ENCODE measurements at places on chromosomes 12 and 14.

DNA sequence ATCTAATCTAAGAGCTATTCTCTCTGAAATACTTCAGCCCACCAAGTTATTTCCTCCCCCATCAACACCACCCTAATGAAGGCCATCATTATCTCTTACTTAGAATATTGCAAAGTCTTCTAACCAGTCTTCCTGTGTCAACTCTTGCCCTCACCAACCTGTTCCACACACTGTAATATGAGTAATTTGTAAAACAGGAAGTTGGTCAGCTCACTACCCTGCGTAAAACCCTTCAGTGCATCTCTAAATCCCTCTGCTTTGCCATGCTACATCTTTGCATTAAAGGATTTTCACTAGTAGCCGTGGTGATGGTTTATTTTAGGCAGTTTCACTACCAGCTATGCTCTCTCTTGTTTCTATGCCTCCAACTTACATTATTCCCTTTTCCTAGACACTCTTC is 70.0 kb downstream of the KIF21A start:
- peak; percentile 3 for DNase-seq

GRCh38 chr12:116346741-116347140 is 69.2 kb upstream of the MED13L start:
- DNase-seq = no peak

GRCh38 chr12:57520053-57520818 is at the start of gene DDIT3:
Gene DDIT3 (minus strand): TSS chr12:57520514. CDS start chr12:57517406, 3,108 bp downstream.
- peak; percentile 99 for DNase-seq

GRCh38 chr12:119544765-119545625 is 48.6 kb upstream of the TMEM233 start:
- peak; percentile 72 for DNase-seq

DNA sequence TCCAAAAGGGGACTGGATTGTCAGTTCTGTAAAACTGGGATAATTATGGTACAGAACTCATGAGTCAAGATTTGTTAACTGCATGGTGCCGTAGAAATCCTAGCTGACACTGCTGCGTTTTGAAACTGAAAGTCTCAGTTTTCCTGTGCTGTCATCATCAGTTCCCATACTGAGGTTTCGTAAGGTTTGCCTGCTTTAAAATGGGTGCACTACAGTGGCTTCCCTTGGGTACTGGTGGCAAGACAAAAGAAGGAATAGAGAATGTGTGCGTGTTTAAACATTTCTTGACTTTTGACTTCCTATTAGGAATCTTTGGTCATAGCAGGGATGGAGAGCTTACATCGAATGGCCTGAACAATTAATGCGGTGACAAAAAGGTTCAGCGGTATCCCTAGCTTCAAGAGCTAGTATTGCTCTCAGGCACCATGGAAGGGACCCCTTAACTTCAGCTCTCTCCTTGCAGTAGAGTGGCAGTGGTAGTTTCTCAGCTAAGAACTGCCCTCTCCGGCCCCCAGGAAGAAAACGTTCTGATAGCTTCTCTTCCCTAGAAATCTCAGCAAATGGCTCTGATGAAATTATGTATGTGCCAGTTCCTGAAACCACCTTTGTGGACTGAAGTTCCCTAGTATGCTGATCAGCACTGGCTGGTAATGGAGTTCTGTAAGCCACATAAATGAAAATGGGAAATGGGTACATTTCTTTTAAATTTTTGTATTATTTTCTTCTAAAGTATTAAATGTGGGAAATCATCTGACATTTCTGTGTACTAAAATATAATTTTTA is 28.9 kb downstream of the ANO6 start:
- no peak for DNase-seq

GRCh38 chr12:118183155-118183554 is 47.2 kb downstream of the PEBP1 start:
- no peak for DNase-seq

GRCh38 chr14:33940561-33941011 is 10.3 kb downstream of the EGLN3 start:
- DNase-seq = no peak

DNA sequence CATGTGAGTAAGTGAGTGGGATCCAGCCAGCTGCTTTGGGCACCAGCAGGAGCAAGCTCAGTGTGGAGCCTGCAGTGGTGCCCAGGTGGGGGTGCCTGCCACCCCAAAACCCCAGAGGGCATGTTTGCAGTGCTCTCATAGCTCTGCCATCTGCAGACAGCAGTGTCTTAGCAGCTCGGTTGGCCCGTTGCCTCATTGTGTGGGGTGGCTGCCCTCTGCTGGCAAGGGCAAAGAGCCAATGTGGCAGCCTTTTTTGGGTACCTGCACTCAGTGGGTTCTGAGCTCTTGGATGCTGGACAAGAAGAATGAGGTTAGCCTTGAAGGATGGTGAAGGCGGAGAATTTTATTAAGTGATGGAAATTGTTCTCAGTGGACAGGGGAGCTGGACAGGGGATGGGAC is 52.3 kb downstream of the NEUROD4 start:
- peak; percentile 95 for DNase-seq

- peak; percentile 93 for DNase-seq
These were observed 5.5 kb upstream of the GPR68 start for GRCh38 chr14:91249841-91250616.

DNA sequence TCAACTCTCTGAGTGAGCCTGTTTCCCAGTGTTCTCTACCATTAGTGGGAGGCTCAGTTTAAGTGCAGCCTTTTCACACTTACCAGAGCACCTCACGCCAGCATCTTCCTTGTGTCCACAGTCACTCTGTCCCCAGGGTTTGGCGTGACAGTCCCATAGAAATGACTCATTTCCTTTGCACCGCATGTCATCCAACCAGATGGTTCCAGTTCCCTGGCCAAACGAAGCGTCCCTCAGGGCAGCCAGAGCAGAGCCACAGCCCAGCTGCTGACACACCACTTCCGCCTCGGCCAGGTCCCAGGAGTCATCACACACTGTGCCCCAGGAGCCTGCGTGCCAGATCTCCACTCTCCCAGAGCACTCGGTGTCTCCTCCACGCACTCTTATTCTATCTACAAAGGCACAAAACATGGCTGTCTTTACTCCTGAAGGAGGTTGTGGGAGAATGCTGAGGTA is 65.4 kb downstream of the ACSM4 start:
- peak; percentile 62 for DNase-seq

- DNase-seq = peak; percentile 1
These were observed 150.9 kb downstream of the EMP1 start for GRCh38 chr12:13347241-13348043.

- peak; percentile 68 for DNase-seq
These were observed 32.0 kb upstream of the RIMBP2 start for GRCh38 chr12:130747867-130748740.

GRCh38 chr14:61570549-61571290 is 124.6 kb upstream of the HIF1A start:
- DNase-seq = peak; percentile 15

DNA sequence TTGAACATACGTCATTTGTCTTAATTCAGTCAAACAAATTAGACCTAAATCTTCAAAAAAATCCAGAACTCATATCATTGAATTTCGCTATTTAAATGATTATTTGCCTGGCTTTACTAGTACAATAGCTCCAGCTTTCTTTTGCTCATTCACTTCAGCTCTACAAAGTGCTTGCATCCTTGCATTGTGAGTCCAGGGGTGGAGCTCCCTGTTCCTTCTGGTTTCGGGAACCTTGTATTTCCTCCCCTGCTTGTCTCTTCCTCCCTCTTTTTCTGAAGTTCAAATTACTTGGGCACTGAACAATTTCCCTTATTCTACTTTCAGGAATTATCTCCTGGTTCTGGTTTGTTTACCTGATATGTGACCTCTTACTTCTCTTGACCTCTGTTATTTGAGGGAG is 58.1 kb upstream of the KITLG start:
- DNase-seq = peak; percentile 9

GRCh38 chr12:100669922-100670321 is 96.4 kb downstream of the GAS2L3 start:
- no peak for DNase-seq

GRCh38 chr14:54692284-54692772 is 125.4 kb downstream of the SAMD4A start:
- DNase-seq = no peak

DNA sequence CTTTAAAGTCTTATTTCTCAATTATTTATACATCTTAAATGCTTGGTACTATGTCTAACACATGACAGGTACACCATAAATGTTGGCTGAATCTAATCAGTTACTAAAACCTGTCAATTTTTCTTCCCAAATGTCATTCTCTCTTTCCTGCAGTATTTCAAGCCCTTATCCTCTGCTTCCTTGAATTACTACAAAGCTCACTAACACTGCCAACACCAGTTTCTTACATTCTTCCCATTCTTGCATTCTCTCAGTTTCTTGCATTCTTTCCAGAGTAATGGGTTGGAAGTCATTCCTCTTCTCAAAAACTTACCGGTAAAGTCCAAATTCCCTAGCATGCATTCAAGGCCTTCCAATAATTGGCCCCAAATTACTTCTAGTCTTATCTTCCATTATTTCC is 9.6 kb upstream of the SMARCC2 start:
- no peak for DNase-seq

GRCh38 chr14:63928744-63929174 is 76.0 kb downstream of the SYNE2 start:
- peak; percentile 92 for DNase-seq

- DNase-seq = peak; percentile 84
These were observed 2.6 kb downstream of the ITPK1 start for GRCh38 chr14:93112891-93113677.

GRCh38 chr12:71782017-71782416 is 27.4 kb downstream of the RAB21 start:
- no peak for DNase-seq

GRCh38 chr14:30838351-30838750 is 36.0 kb upstream of the COCH start:
- DNase-seq = no peak
